ENCODE measurements at places on chromosomes 13 and 19. TPM values are rescaled to one million over a fixed set of nuclear protein-coding genes. Genes with fewer than 3 reads are reported as not detected.

Gene CYP2B6
- total RNA-seq, result 4.6 TPM

Gene ETFB
- 58.3 TPM for total RNA-seq

DNA sequence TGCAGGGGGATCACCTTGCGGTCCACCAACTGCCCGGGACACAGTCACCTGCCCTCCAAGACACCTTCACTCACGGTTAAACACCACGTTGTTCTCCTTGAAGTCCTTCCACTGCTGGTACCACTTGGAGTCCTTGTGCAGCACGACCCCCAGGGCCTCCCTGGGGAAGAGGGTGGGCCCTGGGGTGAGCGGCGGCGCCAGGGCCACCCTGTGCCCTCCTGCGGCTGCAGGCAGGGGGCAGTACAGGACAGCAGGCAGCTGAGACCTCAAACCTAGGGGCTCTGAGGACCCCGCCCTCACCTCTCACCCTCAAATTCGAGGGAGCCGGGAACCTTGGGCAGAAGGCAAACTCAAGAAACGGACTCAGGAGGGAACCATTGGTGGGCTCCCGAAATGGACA is 7.5 kb upstream of the CTXN1 start:
- DNase-seq, result no peak

DNA sequence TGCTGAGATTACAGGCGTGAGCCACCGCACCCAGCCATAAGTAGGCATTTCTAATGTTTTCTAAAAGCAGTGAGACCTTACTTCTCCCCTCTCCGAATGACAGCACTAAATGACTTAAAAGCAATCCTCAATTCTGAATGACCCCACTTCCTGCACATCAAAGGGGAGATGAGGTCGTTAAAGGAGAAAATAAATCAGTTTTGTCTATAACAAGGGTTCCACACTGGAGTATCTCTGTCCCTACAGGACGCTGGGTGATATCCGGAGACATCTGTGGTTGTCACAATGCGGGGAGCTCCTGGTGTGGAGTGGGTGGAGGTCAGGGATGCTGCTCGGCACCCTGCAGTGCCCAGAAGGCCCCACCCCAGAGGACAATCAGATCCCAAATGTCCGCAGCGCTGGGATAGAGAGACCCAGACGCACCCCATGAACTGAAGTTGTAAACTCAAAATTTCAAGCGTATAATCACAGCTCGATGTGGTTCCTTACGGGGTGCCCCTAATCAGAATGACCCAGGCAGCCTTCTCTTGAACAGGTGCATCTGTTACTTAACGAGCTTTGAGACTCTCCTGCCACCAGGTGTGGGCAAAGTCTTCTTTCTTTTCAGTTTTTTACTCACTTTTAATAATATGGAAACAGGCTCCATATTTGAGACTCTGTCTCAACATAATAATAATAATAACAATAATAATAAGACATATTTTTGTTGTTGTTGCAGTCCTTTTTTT is 2.9 kb downstream of the GNG7 start:
- DNase-seq, result no peak

- DNase-seq, result no peak
Measured at GRCh38 chr19:1655131-1655981, 2.9 kb upstream of the TCF3 start.

Gene SELENOV
- total RNA-seq, result not detected

DNA sequence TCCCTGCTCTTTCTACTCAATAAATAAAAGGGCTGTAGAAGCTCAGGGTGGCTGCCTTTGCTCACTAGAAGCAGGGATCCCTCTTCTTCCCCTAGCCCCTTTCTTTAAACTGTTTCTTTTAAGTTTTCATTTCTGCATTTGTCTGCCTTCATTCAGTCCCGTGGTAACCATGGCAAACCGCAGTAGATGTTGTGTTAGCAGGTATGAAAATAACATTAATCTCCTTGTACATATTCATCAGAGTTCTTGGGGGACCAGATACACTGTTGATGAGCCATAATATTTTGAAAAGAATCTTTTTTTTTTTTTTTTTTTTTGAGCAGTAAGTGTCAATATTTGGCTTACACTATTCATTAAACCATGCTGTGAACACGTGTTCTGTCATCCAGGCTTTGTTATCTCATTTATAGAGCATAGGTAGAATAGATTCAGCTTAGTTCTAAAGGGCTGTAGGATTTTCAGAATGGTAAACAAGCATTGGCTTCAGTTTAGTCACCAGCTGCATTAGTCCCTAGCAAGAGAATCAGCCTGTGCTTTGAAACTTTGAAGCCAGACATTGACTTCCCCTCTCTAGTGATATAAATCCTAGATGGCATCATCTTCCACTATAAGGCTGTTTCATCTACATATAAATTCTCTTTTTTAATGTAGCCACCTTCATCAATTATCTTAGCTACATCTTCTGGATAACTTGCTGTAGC is 59.4 kb upstream of the SPRY2 start:
- no peak for DNase-seq

Gene C13orf42
- not detected for total RNA-seq
